HCT116 (cell line): ENCODE measurements at places on chromosomes 12 and 14. TPM values are rescaled to one million over a fixed set of nuclear protein-coding genes. Genes with fewer than 3 reads are reported as not detected.

DNA sequence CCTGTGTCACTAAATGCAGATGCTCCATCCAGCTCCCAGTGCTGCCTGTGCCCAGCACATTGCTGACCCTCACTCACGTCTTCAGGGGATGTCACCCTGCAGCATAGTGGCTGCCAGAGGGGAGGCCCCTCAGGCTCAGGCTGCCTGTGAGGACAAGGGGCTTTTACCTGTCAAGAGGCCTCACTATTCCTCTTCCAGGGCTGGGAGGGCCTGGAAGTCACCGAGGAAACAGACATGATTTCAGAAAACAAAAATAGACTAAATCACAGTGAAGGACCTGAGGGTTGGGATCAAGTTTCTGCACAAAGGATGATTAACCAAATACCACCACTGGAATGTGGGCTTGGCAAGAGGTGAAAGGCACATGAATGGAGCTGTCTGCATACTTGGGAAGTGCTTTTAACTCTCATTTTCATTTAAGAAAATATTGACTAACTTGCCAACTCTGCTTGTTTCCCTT, 1202.3 kb downstream of the BCL11B start:
- no peak for DNase-seq

- DNase-seq, result peak; percentile 21
Observed at GRCh38 chr12:112716099-112717093, 75.2 kb upstream of the RPH3A start.

- DNase-seq, result no peak
Observed at GRCh38 chr12:119447126-119447525, 112.6 kb downstream of the CCDC60 start.

GRCh38 chr14:54698966-54699530, 132.1 kb downstream of the SAMD4A start:
- DNase-seq, result no peak

GRCh38 chr12:27451036-27451825, 4.7 kb downstream of the SMCO2 start:
- no peak for DNase-seq

GRCh38 chr14:91341334-91341733, 76.3 kb downstream of the CCDC88C start:
- DNase-seq, result no peak

- DNase-seq, result no peak
Observed at GRCh38 chr14:97056086-97056485, 258.9 kb downstream of the VRK1 start.

DNA sequence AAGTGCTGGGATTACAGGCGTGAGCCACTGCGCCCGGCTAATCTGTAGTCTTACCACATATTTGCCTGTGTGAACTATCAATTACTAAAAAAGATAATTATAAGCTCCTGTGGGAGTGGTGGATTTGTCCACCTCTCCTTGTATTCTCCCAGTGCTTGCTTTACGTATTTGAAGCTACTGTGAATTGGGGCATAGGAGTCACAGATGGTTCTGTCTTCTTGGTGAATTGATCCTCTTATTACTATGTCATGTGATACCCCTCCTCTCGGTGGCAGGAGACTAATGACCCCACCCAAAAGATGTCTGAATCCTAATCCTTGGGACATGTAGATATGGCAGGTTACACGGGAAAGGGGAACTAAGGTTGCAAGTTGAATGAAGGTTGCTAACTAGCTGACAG, 11.8 kb downstream of the GPR132 start:
- no peak for DNase-seq

GRCh38 chr14:57380935-57381334, 9.5 kb upstream of the NAA30 start:
- no peak for DNase-seq

DNA sequence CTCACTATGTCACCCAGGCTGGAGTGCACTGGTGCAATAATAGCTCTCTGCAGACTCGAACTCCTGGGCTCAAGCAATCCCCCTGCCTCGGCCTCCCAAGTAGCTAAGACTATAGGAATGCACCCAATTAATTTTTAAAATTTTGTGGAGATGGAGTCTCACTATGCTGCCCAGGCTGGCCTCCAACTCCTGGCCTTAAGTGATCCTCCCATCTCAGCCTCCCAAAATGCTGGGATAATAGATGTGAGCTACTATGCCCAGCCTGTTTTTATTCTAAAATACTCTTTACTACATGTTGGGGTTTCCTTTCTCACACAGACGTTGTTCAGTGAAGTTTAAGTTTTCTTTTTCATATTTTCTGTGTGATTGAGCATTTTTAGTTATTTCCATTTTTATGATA, 60.9 kb upstream of the DUSP6 start:
- DNase-seq, result no peak

PLEKHG7 gene
- not detected for total RNA-seq

REP15 gene
- 0.86 TPM for total RNA-seq

KRT74 gene
- not detected for total RNA-seq

DIO2 gene
- total RNA-seq, result 0.10 TPM

CIDEB gene
- total RNA-seq, result 0.22 TPM

GLT1D1 gene
- total RNA-seq, result not detected
